NCI-H2171 treated with DMSO at 0.1 percent for 48 hours (cell line): ENCODE measurements at places on chromosomes 16 and 17.
A peak's percentile ranks its signal among the peaks of the same experiment; 100 is the strongest.

DNA sequence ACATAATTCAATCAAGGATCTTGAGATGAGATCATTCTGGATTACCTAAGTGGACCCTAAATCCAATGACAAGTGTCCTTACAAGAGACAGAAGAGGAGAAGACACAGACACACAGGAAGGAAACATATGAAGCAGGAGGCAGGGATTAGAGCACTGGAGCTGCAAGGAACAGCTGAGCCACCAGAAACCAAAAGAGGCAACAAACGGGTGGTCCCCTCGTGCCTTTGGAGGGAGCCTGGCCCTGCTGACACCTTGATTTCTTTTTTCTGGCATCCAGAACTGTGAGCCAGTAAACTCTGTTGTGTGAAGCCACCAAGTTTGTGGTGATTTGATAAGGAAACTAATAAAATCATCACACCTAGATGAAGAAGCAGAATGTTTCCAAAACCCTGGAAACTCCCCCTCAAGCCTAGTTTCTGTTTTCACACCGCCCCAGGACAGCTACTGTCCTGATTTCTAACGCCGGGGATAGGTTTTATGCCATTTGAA lies 115.2 kb downstream of the PITPNC1 start:
- no peak for DNase-seq

- DNase-seq: no peak
Measured at GRCh38 chr17:6526362-6527152, 29.8 kb downstream of the PITPNM3 start.

DNA sequence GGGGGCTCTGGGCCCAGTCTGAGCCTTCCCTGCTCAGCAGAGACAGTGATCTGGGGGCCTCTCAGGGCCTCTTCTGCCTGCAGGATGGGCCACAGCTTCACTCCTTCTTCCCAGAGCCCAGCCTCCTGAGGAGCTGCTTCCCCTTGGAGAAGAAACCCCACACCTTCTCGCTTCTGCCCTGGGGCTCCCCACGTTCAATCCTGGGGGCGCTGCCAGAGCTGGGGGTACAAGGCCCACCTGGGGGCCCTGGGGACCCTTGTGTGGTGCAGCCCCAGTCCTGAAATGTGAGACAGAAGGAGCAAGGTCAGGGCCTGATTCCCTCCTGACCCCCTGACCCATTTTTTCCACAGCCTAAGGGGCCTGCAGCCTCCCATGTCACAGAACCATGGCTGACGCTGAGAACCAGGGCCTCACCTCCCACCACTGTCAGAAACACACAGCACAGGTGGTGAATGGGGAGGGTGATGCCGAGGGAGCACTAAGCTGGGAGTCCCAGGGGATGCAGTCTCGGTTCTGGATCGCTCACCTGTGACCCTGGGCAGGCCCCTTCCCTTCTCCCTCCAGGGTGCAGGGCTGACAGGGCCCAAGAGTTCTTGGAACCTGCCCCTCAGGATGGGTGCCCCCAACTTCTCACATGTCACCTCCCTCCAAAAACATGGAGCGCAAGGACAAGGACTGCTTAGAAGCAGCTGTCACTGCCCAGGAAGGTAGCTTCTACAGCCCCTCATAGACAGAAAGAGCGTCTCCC lies 21.6 kb upstream of the MPO start:
- DNase-seq: peak; percentile 50

DNA sequence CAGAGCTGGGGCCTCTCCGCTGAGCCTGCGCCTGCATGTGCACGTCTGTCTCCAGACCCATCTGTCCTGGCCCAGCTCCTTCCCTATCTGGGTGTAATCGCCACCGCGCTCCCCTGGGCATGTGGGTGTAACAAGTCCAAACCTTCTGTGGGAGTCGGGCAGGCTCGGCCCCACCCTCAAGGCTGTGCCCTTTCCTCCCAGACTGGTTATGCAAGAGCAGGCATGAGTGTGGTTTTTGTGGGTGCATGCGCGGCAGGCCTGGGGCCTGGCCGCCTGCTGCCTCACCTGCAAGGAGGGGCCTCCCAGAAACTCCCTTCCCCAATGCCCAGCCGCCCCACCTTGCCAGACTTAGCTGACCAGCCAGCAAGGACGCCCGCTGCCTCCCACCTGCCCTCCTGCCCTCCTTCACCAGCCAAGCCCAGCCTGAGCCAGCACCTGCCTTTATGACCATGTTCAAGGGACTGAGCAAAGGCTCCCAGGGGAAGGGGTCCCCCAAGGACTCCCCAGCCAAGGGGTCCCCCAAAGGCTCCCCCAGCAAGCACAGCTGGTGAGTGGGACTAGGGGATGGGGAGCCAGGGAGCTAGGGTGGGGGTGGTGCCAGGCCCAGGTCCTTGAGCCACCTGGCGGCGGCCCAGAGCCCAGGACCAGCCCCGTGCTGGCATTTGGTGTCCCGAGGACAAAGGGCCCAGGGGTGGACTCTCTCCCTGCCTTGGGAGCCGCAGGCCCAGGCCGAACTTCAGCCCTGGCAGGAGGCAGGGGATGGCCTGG lies at the start of gene EVPLL:
EVPLL (plus strand) TSS at position 342 of the 768 bp plus-strand sequence. CDS start 3,160 bp downstream, outside the sequence.
- DNase-seq: peak; percentile 90

- no peak for DNase-seq
Measured at GRCh38 chr17:60631119-60631518, 31.1 kb downstream of the PPM1D start.

- no peak for DNase-seq
Measured at GRCh38 chr17:81834831-81835267, at the start of gene PPP1R27. Gene PPP1R27, minus strand, starts transcription at chr17:81835050. Its CDS starts 97 bp downstream, at chr17:81834953.
